Putamen (tissue), 1 donor: ENCODE measurements at places on chromosomes 2 and 18.

DNA sequence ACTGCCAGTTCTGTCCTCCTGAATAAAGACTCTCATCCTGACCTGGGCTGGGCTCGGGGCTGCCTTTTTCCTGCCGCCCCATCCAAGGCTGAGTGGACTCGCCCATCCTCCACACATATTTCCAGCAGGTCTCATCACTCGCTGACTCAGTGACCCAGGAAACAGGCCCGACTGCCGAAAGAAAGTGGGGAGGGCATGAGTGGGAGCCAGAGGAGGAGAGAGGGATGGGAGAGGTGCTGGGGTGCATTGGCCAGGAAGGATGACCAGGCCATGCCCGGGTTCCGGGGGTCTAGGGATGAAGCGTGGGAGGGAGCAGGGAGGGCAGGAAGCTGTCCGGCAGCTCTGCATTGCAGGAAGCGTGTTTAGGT lies 66.7 kb downstream of the TWIST2 start:
- no peak for DNase-seq

DNA sequence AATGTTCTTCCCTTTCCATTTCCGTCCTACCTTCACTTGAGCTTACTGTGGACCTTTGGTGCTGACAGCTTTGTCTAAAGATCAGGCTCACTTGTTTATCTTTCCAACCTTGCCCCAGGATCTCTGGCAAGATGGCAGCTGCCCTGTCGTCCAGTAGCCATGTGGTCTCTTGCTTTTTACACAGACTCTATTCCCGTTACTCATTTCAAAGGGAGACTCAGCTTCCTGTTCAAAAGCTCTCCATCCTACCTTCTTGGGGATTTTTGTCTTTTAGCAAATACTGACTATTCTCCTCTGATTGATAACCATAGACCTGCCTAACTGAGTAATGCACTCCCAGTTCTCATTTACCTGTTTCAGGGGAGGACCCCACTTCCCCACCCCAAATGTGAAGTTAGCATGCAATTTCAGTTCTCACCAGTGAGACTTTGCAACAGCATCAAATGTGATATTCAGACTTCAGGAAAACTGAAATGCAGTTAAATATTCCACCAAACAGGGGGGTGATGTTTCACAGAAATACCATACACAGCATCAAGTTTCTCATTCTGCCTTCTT lies 184.4 kb downstream of the MYO3B start:
- DNase-seq, result no peak

DNA sequence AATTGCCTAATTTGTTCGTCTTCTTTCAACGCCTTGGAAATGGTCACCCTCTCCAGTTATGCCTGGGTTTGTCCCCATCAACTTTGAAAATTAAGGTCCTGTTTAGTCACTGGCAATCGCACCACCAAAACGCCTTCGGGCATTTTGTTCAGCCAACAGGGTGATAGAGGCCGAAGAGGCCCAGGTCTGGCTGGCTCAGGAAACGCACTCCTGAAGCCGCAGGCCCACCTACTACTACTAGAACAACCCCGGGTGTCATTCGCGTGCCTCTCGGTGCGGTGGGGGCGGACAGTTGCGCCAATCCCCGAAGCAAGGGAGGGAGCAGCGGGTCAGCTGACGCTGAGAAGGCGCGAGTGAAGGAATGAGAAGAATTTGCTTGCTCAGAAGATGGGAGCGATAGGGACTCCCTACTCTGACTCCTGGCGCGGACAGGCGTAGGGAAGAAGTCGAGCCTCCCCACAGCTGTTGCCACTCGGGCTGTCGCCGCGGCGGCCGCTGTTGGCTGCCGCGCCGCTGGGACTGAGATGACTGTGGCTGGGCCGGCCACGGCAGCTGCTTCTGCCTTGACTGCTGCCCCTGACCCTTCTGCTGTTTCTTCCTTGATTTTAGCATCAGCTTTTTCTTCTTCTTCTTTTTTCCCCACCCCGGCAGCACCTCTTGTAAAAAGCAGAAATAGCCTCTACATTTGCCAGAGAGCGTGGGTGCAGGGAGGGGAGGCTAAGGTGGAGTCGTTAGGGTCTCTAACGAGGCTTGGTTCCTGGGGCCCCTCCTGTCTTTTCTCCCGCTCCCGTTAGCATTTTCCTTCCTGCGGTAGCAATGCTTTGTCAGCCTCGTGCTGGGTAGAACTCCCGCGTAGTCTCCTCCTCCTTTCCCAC lies 387.6 kb downstream of the FIGN start:
- DNase-seq, result peak; percentile 58

GRCh38 chr2:225072444-225072843 lies 30.2 kb upstream of the DOCK10 start:
- no peak for DNase-seq

DNA sequence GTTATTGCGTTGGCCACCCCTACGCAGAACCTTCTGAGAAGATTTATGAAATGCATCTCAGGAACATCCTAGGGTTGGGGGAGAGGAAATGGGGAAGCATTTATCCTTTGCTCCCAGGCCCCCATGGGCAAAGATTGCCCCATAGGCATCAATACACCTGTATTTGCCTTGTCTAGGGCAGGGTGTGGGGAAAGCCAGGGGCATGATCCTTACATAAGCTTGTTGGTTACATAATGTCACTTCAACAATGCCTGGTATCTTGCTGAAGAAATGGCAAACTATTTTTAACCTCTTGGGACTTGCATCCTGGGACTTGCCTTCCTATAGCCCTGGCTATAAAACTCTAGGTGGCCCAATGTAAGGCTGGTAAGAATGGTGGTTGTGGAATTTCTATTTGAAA lies 53.9 kb upstream of the SPRED2 start:
- DNase-seq, result no peak

- peak; percentile 79 for DNase-seq
Observed at GRCh38 chr2:222709191-222709891, 37.9 kb downstream of the MOGAT1 start.

- DNase-seq, result no peak
Observed at GRCh38 chr2:26314243-26314642, 31.7 kb upstream of the SELENOI start.

- DNase-seq, result no peak
Observed at GRCh38 chr2:207632575-207633493, 7.6 kb upstream of the METTL21A start.

DNA sequence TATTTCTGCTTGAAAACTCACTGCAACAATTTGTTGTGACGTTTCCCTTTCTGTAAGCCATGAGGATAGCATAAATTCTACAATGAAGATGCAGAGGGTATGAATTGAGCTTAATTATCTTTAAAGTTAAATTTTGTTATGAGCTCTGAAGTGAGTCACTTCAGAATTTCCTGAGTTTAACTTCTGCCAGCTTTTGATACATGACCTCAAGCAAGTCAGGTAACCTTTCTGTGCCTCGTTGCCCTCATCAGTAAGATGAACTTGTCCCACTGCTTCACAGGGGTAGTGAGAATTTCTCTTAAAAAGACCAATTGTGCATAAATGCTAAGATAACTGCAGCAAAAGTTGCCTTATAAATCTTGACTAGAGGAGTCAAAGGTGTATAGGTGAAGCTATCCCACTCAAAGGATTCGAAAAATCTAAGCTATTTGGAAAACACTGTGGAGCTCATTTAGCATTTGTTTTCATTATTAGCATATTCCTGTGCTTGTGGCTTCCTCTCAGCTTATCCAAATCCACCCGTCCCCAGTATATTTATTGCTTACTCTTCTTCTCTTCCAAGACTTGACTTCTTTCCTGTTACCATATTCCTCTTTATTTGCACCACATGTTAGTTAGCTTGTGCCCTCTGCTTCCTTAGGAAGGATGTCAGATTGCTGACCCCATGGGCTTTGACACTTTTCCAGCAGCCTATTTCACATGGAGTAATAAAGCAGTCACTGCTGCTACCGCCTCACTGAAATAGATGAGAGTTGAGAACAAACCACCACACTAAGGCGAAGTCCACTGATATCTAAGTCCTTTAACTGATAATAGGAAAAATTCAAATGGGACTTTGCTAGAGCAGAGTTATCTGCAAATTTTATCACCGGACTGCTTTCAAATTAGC lies 428.6 kb downstream of the ERBB4 start:
- no peak for DNase-seq

DNA sequence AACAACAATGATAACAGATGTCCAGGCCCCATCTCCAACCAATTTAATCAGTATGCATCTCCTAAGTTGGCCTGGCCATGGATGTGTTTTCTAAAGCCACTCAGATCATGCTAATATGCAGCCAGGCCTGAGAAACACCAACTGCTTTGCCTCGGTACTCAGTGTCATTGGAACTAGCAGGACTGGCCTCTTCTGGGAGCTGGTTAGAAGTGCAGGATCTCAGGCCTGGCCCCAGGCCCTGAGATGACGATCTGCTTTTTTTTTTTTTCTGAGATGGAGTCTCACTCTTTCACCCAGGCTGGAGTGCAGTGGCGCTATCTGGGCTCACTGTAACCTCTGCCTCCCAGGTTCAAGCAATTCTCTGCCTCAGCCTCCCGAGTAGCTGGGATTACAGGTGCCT lies 69.1 kb downstream of the IRS1 start:
- no peak for DNase-seq

- DNase-seq, result peak; percentile 86
Observed at GRCh38 chr18:55351980-55352714, 235.8 kb downstream of the TCF4 start.

DNA sequence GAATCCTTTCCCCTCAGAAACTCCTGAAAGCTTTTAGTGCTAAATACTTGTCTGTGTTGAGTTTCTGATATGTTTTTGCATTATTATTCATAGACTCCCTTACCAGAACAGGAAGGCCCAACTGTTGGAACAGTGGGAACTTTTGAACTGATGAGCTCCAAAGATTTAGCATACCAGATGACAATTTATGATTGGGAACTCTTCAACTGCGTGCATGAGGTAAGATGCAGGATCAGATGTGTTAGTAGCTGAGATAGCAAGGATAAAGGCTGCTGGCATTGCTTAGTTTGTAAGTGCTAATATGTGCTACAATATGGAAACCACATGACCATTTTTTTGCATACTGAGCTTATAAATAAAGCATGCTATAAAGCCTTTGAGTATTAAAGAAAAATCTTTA lies 49.2 kb upstream of the MAP3K20 start:
- no peak for DNase-seq

- peak; percentile 76 for DNase-seq
Observed at GRCh38 chr2:206800506-206801417, 35.4 kb downstream of the FASTKD2 start.

DNA sequence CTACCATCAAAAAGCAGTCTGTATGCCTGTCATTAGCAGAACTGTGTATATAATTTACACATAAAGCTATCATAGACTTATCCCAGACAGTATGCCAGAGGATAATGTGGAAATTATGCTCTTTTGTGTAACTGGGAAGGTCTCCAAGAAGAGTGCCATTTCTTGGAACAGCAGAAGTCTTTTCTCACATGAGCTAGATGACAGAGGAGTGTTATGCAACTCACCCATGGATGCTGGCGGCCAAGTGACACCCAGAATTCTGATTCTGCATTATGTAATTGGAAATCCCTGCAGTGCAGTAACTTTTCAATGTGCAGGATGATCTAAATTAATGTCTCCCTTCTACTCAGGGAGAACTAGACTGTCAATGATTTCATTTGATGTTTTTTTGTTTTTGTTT lies 160.0 kb downstream of the UBE2E3 start:
- DNase-seq, result no peak

DNA sequence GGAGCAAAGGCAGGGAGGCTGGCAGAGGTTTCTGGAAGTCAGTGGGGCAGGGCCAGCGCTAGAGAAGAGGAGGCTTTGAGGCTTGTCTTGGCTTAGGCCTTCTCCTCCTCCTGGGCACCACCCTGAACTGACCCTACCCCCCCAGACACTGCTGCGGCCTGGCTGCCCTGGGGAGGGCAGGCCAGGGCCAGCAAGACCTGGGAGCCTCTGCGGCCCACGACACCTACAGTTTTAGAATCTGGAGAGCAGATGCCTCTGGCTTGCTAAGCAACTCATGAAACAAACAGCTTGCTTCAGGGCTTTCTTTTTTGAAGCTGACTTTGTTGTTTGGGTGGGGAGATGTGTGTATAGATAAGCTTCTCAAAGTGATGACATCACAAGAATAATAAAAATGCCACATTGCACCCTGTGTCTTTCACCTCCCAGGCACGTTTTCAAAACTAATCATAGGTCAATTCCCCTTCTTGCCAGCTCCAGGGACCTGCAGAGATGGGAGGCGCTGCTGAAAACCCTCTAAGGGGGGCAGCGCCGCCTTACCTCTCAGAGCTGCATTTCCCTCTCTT lies 46.2 kb upstream of the SMAD7 start:
- DNase-seq, result no peak

GRCh38 chr2:200189964-200190363 lies 116.5 kb upstream of the SPATS2L start:
- DNase-seq, result no peak

DNA sequence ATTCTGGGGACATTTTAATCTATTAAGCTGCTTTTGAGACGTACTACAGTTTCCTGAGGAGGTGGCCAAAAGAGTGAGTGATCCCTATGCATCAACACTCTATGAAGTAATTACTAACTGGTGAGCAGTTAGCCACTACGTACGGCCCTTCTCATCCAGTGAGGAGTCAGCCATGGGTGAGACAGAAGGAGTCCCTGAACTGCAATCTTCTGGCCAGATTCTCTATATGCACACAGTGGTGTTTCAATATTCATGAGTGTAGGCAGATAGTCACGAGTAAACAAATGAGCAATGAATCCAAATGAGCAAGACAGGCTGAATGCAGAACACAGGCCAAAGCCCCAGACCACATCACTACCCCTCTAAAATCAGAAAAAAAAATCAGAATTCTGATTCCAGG lies 29.8 kb upstream of the TMEM214 start:
- DNase-seq, result no peak

- DNase-seq, result no peak
Observed at GRCh38 chr2:212384027-212384426, 154.6 kb downstream of the ERBB4 start.
